ENCODE measurements at places on chromosomes 7 and 10. TPM values are rescaled to one million over a fixed set of nuclear protein-coding genes. Genes with fewer than 3 reads are reported as not detected.

- H3K27ac ChIP-seq: no peak overlapping the region
- H3K4me1 ChIP-seq: no peaks in the 10 kb centered on the region
- DNase-seq: no peak
Measured at GRCh38 chr7:151657173-151657572, 137.5 kb upstream of the RHEB start.

DNA sequence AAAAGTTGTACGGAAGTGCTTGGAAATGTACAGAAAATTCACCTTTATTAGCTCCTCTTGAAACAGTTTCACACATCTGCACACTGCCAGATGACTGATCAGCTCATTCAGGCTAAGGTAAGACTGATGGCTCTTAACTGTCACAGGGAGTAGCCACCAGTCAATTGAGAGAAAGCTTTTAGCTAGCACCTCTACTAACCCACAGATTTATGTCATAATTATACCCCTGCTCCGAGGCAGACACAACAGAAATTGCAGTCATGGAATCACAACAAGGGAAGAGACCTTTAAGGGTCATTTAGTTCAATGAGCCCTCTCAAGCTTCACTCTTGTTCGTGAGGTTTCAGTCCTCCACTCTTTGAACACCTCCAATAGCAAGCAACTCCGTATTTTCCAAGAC, 235.4 kb downstream of the TRIL start:
- H3K27me3 ChIP-seq: no peaks in the 10 kb centered on the region
- H3K36me3 ChIP-seq: no peaks in the 10 kb centered on the region
- no peak for DNase-seq

DNA sequence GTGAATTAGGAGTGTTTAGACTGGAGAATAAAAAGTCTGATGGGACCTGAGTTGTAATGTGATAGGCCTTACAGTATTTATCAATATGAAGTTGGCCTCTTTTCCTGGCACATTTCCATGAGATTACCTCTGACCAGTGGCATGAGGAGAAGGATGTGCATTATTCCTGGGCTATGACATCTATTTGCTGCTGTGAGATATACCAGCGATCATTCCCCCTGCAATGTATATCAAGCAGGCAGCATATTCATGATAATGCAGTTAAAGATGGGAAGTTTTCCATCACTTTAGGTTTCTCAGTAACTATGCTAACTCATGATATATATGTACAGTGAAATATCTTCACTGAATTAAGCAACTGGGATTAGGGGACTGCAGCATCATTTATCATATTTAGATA, 142.8 kb upstream of the MBL2 start:
- DNase-seq: no peak
- no peaks in the 10 kb centered on the region for H3K4me1 ChIP-seq

- no peak overlapping the region for H3K4me3 ChIP-seq
- no peaks in the 10 kb centered on the region for H3K4me1 ChIP-seq
- H3K27me3 ChIP-seq: no peaks in the 10 kb centered on the region
- no peak for DNase-seq
- no peaks in the 10 kb centered on the region for H3K36me3 ChIP-seq
Measured at GRCh38 chr7:68613405-68613804, 984.9 kb upstream of the AUTS2 start.

- no peaks in the 10 kb centered on the region for H3K27me3 ChIP-seq
- H3K36me3 ChIP-seq: no peaks in the 10 kb centered on the region
- DNase-seq: peak; percentile 75
- H3K4me1 ChIP-seq: no peaks in the 10 kb centered on the region
- H3K4me3 ChIP-seq: no peak overlapping the region
- no peak overlapping the region for H3K27ac ChIP-seq
Measured at GRCh38 chr7:81478664-81479063, 291.2 kb downstream of the HGF start.

- H3K4me3 ChIP-seq: no peak overlapping the region
- DNase-seq: no peak
- H3K27ac ChIP-seq: no peak overlapping the region
- no peaks in the 10 kb centered on the region for H3K4me1 ChIP-seq
- H3K27me3 ChIP-seq: no peaks in the 10 kb centered on the region
- no peaks in the 10 kb centered on the region for H3K36me3 ChIP-seq
Measured at GRCh38 chr7:56218510-56218909, 102.3 kb upstream of the NUPR2 start.

- no peaks in the 10 kb centered on the region for H3K36me3 ChIP-seq
- H3K27ac ChIP-seq: no peak overlapping the region
- no peak for DNase-seq
- H3K27me3 ChIP-seq: no peaks in the 10 kb centered on the region
- no peaks in the 10 kb centered on the region for H3K4me1 ChIP-seq
Measured at GRCh38 chr7:123398921-123399320, 135.5 kb downstream of the IQUB start.

GRCh38 chr7:2760098-2760889, 72.3 kb downstream of the AMZ1 start:
- H3K27me3 ChIP-seq: no peaks in the 10 kb centered on the region
- peak overlapping the region; percentile 4 for H3K4me3 ChIP-seq
- H3K27ac ChIP-seq: peak overlapping the region; percentile 83
- peaks cover 24% of the 10 kb centered on the region for H3K4me1 ChIP-seq
- no peaks in the 10 kb centered on the region for H3K36me3 ChIP-seq

DNA sequence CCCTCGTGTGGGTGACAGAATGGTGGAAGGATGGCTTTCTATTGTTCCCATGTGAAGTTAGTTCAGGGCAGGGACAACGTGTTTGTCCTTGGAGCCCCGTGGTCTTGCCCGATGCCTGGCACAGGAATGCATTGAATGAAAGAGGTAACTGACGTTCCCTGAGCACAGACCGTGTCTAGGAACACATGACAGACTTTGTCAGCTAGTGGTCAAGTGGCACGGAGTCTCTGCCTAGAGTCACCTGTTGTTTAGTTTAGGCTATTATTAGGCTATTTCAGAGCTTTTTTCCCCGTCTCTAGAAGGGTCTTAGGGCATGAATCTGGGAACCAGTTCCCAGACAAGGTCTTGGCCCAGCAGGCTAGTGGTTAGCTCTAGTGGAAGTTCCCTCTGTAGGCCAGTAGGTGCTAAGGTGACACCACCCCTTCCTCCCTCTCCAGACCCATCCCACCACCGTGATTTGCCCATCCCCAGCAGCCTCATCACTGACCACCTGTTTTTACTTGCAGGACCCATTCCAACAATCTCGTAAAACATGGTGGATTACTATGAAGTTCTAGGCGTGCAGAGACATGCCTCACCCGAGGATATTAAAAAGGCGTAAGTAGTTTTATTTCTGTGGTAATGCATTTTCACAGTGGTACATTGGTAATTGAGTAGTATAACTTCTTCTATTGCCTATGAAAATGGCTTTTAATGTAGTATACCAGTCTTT, 21.4 kb downstream of the DNAJB6 start:
- H3K27me3 ChIP-seq: no peaks in the 10 kb centered on the region
- H3K36me3 ChIP-seq: no peaks in the 10 kb centered on the region
- no peak for DNase-seq
- H3K4me1 ChIP-seq: peaks cover 9% of the 10 kb centered on the region
- H3K4me3 ChIP-seq: no peak overlapping the region

DNA sequence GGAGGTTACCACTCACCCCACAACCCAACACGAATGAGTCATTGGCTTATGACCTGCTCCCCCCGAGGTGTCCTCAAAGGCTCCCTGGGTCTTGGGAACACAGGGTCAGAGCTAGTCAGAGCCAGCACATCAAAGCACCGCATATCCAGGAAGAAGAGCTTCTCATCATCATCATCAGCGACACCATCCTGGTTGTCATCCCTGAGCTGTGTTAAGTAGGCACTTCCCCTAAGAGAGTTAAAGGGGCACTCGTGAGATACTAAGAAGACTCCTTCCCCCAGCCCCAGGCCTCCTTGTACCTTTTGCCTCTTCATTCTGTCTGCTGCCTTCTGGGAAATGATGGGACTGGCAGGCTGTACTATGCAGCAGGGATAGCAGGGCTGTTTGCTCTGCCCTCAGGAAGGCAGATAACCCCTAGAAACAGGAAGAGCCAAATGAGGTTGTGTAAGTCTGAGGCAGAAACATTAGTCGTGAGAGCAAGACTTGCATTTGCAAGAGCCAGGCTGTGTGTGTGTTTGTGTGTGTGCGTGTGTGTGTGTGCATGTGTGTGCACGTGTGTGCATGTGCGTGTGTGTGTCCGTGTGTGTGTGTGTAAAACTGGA, 11.1 kb upstream of the CPA1 start:
- no peaks in the 10 kb centered on the region for H3K27me3 ChIP-seq
- H3K27ac ChIP-seq: no peak overlapping the region
- H3K4me1 ChIP-seq: peaks cover 3% of the 10 kb centered on the region
- DNase-seq: no peak
- no peak overlapping the region for H3K4me3 ChIP-seq

DNA sequence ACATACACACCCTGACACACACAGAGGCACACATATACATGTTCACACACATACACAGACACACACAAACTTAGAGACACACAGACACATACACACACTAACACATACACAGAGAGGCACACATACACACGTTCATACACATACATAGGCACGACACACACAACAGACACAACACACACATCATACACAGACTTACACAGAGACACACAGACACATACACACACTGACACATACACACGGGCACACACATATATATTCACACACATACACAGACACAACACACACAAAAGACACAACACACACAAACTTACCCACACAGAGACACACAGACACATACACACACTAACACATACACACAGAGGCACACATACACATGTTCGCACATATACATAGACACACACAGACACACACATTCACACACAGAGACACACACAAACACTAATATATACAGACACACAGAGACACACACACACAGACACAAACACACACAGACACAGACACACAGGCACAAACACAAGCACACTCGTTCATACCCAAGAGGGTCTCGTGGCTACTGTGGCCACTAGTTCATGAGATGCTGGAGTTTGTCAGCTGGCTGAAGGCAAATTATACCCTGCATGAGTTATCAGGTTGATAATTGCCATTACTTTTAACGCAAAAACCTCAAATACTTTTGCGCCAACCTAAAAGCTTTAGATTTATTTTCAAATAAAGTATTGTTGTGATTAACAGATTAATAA, 17.7 kb upstream of the KLF6 start:
- DNase-seq: no peak
- H3K4me3 ChIP-seq: no peak overlapping the region
- peaks cover 6% of the 10 kb centered on the region for H3K4me1 ChIP-seq
- H3K27ac ChIP-seq: no peak overlapping the region
- no peaks in the 10 kb centered on the region for H3K27me3 ChIP-seq

DNA sequence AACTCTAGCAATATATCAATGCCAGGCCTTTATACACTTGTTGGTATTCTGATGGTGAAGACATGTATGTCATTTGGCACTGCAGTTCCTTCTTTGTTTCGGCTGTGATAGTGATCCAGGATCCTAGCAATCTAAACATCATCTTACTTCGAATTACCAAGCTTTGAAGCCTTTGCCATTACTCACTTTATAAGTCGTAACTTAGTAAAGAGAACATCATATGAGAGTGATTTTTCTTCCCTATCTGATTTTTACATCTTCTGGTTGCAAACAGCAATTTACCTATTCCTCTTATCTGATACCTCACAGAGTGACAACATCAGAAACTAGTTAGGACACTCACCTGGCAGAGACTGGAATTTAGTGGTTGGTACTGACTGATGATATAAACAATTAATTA, 7.6 kb upstream of the BPGM start:
- H3K4me1 ChIP-seq: no peaks in the 10 kb centered on the region
- H3K4me3 ChIP-seq: no peak overlapping the region
- no peak overlapping the region for H3K27ac ChIP-seq

GRCh38 chr10:26579256-26580063, 118.0 kb upstream of the PDSS1 start:
- H3K4me3 ChIP-seq: no peak overlapping the region
- no peak overlapping the region for H3K27ac ChIP-seq
- no peaks in the 10 kb centered on the region for H3K36me3 ChIP-seq
- DNase-seq: no peak

GRCh38 chr10:66926841-66927240, 1.0 kb downstream of the LRRTM3 start:
- H3K4me3 ChIP-seq: no peak overlapping the region
- H3K27me3 ChIP-seq: peaks cover 14% of the 10 kb centered on the region
- H3K27ac ChIP-seq: no peak overlapping the region
- H3K36me3 ChIP-seq: no peaks in the 10 kb centered on the region
- H3K4me1 ChIP-seq: no peaks in the 10 kb centered on the region

- H3K36me3 ChIP-seq: no peaks in the 10 kb centered on the region
- no peaks in the 10 kb centered on the region for H3K4me1 ChIP-seq
- H3K27me3 ChIP-seq: no peaks in the 10 kb centered on the region
- DNase-seq: no peak
Measured at GRCh38 chr7:146956321-146956720, 839.7 kb downstream of the CNTNAP2 start.

- no peak overlapping the region for H3K27ac ChIP-seq
- no peaks in the 10 kb centered on the region for H3K36me3 ChIP-seq
- no peak for DNase-seq
Measured at GRCh38 chr10:104218751-104219150, 13.4 kb downstream of the CFAP43 start.

- H3K36me3 ChIP-seq: no peaks in the 10 kb centered on the region
- no peak overlapping the region for H3K4me3 ChIP-seq
- H3K27ac ChIP-seq: no peak overlapping the region
Measured at GRCh38 chr10:79254333-79255006, 92.8 kb upstream of the PPIF start.

GRCh38 chr10:119817991-119818888, 54.4 kb downstream of the MCMBP start:
- H3K27me3 ChIP-seq: no peaks in the 10 kb centered on the region
- H3K4me1 ChIP-seq: no peaks in the 10 kb centered on the region
- no peak overlapping the region for H3K27ac ChIP-seq
- peak; percentile 27 for DNase-seq
- H3K4me3 ChIP-seq: no peak overlapping the region
- H3K36me3 ChIP-seq: no peaks in the 10 kb centered on the region

GRCh38 chr10:131787961-131788360, 112.8 kb upstream of the PPP2R2D start:
- no peak for DNase-seq
- H3K4me1 ChIP-seq: no peaks in the 10 kb centered on the region
- H3K27ac ChIP-seq: no peak overlapping the region

- H3K4me3 ChIP-seq: peak overlapping the region; percentile 46
- H3K27ac ChIP-seq: peak overlapping the region; percentile 34
- H3K27me3 ChIP-seq: peaks cover 28% of the 10 kb centered on the region
- peak; percentile 22 for DNase-seq
- no peaks in the 10 kb centered on the region for H3K36me3 ChIP-seq
Measured at GRCh38 chr7:33904681-33905388, 504 bp upstream of the BMPER start.

Gene ANKRD22
- total RNA-seq: 26.6 TPM

Gene NFE2L3
- 13.0 TPM for total RNA-seq

Gene ARPC1A
- total RNA-seq: 231 TPM

Gene TLX1
- total RNA-seq: 0.52 TPM

Gene DGKI
- 0.67 TPM for total RNA-seq

Gene NXPH1
- 0.30 TPM for total RNA-seq

Gene AGBL3
- total RNA-seq: 0.98 TPM

Data from colonic mucosa (tissue), 4 donors.